ENCODE measurements at places on chromosomes 4 and X.

DNA sequence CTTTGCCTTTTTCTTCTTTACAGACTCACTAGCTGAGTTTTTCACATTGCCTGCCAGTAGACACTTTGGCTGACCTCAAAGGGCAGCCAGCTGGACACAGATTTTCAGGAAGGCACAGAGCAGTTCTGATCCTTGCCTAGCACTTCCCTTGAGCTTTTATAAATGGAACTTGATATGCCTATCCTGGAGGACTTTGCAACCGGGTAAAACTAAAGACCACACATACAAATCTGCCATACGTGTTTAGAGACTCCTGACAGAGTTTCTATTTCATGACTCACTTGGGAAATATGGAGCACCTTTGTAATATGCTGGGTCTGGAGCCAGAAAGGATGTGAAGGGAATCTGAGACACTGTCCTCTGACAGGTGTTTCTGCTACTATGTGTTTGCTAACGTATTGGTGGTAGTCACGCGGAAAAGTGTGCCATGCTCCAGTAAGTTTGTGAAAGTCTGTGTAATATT, 56.7 kb upstream of the RASSF6 start:
- no peak for DNase-seq

DNA sequence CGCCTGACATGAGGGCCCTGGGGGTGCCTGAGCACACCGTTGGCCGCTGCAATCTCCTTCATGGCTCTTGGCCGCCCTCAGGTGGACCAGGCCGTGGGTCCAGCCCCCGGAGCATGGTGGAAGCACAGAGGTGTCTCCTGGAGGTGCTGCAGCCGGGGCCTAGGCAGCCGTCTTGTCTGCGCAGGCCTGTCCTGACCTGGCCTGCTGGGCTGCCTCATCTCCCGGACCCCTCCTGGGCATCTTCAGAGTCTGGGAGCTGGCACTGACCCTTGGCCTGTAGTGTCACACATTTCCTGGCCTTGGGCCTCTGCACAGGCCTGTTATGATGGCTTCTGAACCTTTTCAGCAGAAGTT, 20.9 kb downstream of the UVSSA start:
- DNase-seq: no peak

DNA sequence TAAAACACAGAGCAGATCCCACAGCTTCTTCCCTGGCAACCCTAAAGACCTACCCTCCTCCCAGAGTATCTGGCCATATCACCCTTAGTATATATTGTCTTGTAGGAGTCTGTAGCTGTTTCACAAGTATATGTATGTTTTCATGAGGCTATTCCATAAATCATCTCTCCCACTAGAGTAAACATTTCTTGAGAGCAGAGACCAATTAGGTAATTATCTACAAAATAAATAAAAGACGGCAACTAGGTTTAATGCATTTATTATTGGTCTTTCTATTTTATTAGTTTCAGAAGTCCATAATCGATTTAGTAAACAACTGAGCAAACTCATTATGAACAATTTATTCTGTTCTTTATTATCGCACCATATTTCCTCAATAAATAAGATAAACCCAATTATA, 7.0 kb downstream of the ACOT9 start:
- DNase-seq: no peak

- DNase-seq: no peak
Observed at GRCh38 chr4:143531380-143531779, 17.9 kb downstream of the SMARCA5 start.

- no peak for DNase-seq
Observed at GRCh38 chrX:136318156-136318555, 17.4 kb downstream of the ADGRG4 start.

DNA sequence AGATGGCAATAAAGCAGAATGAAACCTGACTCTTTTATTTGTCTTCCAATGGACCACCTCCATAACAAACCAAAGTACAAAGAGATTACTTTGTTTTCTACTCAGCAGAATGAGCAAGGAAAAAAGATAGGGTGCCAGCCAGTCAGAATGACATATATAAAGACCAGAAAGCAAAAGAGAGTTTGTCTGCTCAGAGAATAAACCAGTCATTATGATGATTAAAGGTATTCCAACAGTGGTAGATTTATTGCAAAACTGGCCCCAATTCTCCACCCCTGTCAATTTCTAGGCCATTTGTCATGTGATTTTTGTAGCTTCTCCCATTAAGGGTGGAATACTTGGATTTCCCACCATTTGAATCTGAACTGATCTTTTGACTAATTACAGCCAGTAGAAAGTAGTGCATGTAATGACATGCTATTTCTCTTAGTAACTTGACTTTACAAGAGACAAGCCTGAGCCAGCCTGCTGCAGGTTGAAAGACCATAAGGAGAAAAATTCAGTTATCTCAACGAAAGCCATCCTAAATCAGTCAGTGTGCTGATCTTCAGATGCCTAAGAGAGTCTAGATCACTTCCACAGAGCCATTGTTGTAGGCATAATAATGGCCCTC, 203.1 kb downstream of the EPHA5 start:
- DNase-seq: no peak

- DNase-seq: no peak
Observed at GRCh38 chrX:148457279-148457678, 43.1 kb upstream of the AFF2 start.

DNA sequence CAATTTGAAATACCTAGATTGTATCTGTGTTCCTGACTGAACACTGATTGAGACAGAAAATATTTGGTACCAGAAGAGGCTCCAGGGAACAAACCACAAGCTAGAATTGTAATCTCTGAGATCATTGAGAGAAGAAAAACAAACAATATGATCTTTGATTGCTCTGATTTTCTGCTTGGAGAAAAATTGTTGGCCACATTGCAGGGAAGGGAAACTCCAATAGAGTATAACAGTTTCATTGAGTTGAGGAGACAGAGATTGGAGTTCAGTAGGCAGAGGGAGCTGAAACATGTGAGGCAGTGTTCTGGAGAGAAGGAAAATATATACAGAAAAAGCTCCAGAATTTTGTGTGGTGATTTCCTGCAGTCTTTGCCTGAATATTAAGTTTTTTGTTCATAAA, 158.2 kb downstream of the C4orf33 start:
- DNase-seq: no peak

DNA sequence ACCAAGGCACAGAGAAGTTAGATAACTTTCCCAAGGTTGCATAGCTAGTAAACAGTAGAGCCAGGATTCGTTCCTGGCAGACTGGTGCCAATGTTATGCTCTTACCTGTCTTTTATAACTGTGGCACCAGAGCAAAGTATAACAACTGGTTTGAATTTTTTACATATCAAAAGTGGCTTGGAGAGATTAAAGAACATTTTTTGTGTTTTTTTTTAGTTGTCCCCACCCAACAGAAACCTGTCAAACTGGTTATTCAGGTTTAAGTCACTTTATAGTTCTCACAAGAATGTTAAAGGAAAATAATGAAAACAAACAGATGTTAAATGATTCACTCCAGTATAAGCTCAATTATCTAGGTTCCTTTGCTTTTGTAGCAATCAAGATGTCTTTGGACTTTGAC, 15.6 kb upstream of the FAM47E start:
- no peak for DNase-seq

GRCh38 chr4:159160242-159160641, 57.4 kb downstream of the RAPGEF2 start:
- no peak for DNase-seq

GRCh38 chrX:153801669-153802068, 7.2 kb downstream of the SSR4 start:
- no peak for DNase-seq

- DNase-seq: no peak
Observed at GRCh38 chr4:130335417-130336194, 1239.7 kb downstream of the C4orf33 start.

- no peak for DNase-seq
Observed at GRCh38 chr4:1385373-1386340, 20.6 kb downstream of the NKX1-1 start.

DNA sequence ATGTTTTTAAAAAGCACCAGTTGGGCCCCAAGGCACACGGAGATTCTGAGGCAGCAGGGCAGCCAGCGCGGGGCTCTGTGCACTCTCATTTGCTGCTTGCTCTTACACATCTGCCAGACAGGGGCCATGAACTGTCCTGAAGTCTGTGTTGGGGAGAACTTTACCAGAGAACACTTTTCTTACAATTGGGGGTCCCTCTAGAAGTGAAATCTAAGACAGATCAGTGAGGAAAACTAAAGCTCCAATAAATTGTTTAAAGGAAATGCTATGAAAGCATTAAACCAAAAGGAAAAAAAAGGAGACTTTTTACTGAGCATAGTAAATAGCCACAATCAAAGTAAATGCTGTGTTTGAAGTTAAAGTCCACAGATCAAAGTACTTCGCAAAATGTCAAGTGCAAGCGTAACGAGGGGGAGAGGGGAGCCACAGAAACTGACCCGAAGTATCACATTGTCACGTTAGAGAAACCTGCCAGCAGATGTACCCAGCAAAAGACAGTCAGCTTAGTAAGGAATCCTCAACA, 37.8 kb downstream of the SORBS2 start:
- DNase-seq: no peak

DNA sequence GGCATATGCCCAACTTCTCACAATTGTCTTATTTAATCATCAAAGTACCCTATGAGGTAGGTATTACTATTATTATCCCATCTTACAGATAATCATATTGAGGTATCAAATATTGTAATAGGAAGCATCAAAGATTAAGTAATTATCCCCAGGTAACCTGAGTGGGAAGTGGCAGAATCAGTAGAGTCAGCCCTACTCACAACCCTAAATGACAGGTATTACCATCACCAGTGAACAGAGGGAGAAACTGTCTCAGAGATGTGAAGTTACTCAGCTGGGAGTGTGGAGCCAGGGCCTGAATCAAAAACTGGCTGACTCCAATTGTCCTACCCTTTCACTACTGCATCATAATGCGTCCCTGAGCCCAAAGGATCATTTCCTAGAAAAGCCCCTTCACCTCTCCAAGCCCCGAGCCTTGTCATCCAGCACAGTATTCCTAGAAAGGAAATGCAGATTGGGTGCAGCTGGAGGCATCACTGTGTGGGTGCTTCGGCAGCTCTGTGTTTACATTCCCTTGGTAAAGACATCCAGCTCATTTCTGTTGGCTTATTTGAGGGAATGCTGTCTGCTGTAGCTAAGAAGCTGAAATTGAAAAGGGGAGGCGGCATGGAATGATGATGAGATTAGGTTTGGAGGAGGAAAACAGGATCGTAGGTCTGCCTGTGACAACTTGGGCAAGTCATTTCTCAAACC, 72.8 kb downstream of the DHX15 start:
- DNase-seq: no peak

GRCh38 chr4:153212736-153213135, 8.5 kb downstream of the TRIM2 start:
- DNase-seq: no peak

- no peak for DNase-seq
Observed at GRCh38 chrX:69102612-69103194, 62.5 kb downstream of the PJA1 start.
